SK-N-SH (cell line): ENCODE measurements at places on chromosomes 1 and 21.

GRCh38 chr1:58966103-58966916 is 182.5 kb upstream of the JUN start:
- no peak for DNase-seq

GRCh38 chr1:171500304-171500703 is 15.0 kb downstream of the PRRC2C start:
- DNase-seq, result no peak

DNA sequence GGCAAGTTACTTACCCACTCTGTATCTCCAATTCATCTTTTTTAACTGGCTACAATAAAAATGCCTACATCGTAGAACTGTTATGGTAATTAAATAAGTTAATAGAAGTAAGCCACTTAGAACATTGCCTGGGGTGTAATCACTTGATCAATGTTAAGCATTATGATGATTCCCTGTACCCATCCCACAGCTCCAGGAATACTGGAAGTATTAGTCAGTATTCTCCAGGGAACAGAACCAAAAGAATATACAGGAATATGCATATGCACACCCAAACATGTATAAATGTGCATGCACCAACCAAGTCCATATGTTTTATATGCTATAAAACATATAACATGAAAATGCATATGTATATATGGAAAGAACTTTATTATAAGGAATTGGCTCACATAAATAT is 107.3 kb downstream of the UBE2U start:
- DNase-seq, result no peak

DNA sequence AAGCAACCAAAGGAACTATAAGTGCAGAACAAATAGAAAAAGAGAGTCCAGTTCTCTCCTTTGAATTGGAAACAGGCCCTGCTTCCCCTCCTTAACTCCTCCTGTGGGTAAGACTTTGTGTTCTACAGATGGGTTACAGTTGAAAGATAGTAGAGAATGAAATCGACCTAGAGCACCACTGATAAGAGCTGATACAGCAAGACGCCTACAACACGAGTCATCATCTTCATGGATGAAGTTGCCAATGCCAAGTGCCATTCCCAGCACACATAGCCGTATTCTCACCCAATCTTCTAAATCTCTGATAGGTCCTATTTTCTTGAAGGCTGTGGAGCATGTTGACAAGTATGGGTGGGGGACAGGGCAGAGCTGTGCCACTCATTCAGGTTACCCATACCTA is 99.8 kb upstream of the CAMK1G start:
- DNase-seq, result no peak

- no peak for DNase-seq
Observed at GRCh38 chr1:169877800-169878491, 15.8 kb downstream of the SCYL3 start.

- no peak for DNase-seq
Observed at GRCh38 chr1:87439821-87440220, 111.1 kb downstream of the LMO4 start.

GRCh38 chr1:164141797-164142196 is 417.2 kb upstream of the PBX1 start:
- DNase-seq, result no peak

- DNase-seq, result no peak
Observed at GRCh38 chr1:4101459-4102161, 201.5 kb upstream of the C1orf174 start.

DNA sequence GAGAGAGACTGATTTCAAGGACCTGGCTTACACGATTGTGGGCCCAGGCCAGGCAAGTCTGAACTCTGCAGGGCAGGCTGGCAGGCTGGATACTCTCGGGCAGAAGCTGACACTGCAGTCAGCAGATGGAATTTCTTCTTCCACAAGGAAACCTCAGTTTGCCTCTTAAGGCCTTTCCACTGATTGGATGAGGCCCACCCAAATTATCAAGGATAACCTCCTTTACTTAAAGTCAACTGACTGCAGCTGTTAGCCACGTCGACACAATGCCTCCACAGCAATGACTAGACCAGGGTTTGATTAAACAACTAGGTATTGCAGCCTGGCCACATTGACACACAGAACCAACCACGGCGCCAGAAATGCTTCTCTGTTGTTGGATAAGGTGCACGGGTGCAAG is 130.5 kb downstream of the PSMG1 start:
- no peak for DNase-seq

GRCh38 chr1:227939791-227940771 is 7.7 kb downstream of the WNT9A start:
- DNase-seq, result no peak

- DNase-seq, result no peak
Observed at GRCh38 chr1:73813716-73814115, 384.3 kb downstream of the LRRIQ3 start.

- no peak for DNase-seq
Observed at GRCh38 chr1:218748071-218748470, 402.9 kb downstream of the TGFB2 start.

GRCh38 chr1:62891956-62892562 is 108.1 kb downstream of the ATG4C start:
- no peak for DNase-seq

GRCh38 chr1:98256700-98257099 is 335.9 kb upstream of the DPYD start:
- DNase-seq, result no peak

GRCh38 chr21:15749861-15750159 is 20.0 kb downstream of the USP25 start:
- DNase-seq, result no peak

- no peak for DNase-seq
Observed at GRCh38 chr1:166391279-166392066, 224.7 kb upstream of the FAM78B start.

- DNase-seq, result no peak
Observed at GRCh38 chr1:114435088-114435715, 75.8 kb downstream of the TRIM33 start.

DNA sequence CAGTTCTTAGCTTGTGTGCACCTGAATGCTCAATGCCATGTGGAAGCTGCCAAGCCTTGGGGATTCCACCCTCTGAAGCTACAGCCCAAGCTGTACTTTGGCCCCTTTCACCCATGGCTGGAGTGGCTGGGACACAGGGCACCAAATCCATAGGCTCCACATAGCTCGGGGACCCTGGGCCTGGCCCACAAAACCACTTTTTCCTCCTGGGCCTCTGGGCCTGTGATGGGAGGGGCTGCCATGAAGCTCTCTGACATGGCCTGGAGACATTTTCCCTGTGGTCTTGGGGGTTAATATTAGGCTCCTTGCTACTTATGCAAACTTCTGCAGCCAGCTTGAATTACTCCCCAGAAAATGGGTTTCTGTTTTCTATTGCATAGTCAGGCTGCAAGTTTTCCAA is 579.9 kb downstream of the MATN1 start:
- no peak for DNase-seq

DNA sequence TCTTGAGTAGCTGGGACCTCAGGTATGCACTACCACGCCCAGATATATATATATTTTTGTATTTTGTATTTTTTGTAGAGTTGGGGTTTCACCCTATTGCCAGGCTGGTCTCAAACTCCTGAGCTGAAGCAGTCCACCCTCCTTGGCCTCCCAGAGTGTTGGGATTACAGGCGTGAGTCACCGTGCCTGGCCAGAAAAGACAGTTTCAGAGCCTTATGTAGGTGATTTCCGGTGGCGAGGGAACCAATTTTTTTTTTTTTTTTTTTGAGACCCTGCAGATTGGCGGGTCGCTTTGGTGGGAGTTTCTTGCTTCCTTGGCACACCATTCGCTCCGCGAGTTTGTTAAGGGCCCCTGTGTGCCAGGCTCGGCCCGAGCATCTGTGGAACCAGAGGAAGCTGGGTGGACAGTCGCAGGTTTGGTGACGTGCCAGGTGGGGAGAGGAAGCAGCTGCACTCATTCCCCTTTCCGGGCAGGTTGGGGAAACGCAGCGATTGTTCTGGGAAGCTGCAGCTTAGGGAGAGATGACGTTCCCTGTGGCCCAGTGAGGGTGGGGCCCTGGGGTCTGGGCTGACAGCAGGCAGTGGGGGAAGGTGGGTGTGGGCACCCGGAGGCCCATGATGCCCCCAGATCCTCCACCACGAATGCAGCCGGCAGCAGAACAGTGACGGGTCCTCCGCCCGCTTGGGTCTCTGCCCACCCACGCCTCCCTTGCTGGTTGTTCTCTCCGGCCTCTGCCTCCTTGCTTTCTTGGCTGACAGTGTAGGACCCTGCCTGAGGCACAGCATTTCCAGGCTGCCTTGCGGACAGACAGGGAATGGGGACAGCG is 25.1 kb downstream of the SPSB1 start:
- DNase-seq, result no peak

DNA sequence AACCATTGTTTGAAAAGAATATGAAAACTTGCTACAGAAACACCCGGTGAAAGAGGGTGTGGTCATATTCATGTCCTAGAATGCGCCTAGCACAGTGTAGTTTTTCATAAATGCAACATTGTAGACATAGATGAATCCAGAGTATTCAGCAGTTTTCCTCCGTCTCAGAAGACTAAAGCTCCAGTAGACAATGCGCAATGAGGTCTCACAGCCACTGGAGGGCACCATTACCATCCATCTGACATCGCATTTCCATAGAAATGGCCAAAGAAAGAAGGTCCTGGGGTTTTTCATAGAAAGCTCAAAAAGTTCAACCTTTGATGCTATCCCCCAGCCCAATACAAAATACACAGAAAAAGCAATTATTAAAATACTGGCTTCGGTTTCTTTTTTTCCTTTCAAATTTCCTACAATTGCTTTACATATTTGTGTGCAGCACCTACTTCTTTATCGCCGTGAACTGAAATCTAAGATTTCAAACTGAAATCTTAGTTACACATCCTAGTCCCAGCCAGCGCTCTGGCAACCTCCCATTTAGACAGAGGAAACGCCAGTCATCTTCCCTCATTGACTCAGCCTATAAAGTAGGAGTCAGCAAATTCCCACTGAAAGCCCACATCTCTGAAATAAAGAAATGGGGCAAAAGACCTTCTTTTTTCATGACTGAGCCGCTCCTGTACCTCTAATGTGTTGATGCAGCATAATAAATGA is 3.9 kb upstream of the CD58 start:
- peak; percentile 81 for DNase-seq

DNA sequence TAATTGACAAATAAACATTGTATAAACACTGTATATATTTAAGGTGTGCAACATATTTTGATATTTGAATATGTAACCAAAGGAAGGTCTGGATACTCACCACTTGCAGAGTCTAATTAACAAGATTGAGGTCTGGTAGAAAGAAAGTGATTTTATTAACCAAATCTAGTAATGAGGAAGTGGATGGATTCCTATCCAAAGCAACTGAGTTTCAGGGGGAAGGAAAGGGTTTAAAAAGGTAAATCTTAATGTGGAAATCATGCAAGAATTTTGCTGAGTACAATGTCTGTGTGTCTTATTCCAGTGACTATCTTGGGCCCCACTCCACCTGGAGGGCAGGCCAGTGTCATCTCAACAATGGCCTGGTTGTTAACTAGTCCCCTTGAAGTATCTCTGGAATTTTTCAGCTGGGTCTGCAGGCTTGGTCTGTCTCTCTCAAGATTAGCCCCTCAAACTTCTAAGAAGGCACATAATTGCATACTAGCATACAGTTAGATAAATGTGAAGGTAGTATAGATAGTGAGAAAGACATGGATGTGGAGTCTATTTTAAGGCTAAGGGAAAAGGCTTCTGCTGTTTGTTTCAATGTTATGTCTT is 262.7 kb upstream of the RGS18 start:
- DNase-seq, result no peak

GRCh38 chr1:184824691-184825323 is 70.1 kb upstream of the EDEM3 start:
- DNase-seq, result no peak

GRCh38 chr1:38898653-38899230 is 17.4 kb upstream of the GJA9 start:
- DNase-seq, result no peak

DNA sequence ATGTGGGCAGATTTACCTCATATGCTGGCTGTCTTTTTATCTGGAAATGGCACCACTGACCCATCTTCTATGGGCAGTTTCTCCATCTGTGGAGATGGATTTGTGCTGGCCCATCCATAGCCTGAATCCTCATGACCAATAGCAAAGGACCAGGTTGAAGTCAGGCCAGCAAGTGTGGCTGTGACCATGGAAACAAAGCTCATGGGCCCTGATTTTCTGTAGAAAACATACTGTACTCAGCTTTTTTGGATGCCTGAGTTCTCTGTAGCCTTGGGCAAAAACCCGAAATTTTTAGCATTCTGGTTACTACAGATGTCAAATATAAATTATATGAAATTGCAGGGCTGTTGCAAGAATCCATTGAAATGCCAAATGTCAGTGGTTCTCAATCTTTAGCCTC is 155.0 kb downstream of the PLXNA2 start:
- no peak for DNase-seq

DNA sequence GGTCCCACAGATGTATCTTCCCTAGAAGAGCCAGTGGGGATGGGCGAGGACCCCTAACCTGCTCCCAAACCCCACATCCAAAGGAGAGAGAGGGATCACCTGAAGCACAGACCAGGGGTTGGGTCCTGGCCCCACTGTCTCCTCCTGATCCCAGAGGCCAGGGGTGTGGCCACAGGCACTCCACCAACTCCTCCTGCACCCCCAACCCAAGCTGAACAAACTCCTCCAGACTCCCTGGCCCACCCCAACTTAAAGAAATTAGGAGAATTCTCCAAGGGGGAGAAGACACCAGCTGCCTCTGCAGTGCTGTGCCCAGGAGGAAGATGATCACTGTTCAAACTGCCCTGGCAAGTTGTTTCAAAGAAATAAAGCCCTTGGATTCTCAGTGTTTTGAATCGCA is 4.5 kb upstream of the PRAMEF12 start:
- no peak for DNase-seq

DNA sequence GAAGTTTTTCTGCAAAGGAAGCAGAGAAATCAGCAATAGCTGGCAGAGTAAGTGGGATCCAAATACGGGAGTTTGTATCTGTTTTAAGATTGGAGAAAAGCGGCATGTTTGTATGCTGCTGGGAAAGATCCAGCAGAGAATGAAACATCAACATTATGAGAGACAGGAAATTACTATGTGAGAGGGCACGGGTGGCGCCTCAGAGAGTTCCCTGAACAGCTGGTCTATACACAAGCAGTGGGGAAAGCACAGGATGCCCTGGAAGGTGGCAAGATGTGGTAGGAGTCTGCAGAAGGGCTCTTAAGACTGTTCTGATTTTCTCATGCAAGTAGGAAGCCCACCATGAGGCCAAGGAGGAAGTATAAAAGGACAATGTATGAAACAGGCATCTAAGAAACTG is 130.4 kb downstream of the RERE start:
- no peak for DNase-seq

- DNase-seq, result no peak
Observed at GRCh38 chr1:8171751-8172464, 145.8 kb upstream of the ERRFI1 start.

DNA sequence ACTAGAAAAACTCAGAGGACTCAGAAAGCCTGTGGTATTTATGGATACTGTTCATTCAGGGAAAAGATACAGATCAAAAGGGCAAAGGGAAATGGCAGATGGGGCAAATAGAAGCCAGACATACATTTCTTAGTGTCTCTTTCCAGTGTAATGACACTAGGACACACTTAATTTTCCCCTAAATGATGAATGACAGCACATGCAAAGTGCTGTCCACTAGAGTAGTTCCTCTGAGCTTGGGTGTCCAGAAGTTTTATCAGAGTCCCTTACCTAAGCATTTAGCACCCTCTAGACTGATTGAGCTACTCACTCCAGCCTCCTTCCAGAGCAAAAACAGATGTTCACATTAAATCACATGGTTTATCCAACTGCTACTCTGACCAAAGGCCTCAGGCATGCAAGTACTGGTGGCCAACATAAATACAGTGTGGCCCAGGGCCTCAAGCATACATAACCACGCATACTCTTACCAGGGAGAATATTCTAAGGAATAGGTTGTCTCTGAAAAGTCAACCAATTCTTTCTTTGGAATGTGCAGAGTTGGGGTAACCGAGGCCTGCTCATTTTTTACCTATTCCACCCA is 166.9 kb downstream of the NCAM2 start:
- DNase-seq, result peak; percentile 14

GRCh38 chr21:45403825-45404729 is 888 bp upstream of the COL18A1 start:
- DNase-seq, result no peak
